ENCODE measurements at places on chromosomes 16 and 17.

- no peak for DNase-seq
Measured at GRCh38 chr16:4682616-4683254, 10.6 kb upstream of the NUDT16L1 start.

DNA sequence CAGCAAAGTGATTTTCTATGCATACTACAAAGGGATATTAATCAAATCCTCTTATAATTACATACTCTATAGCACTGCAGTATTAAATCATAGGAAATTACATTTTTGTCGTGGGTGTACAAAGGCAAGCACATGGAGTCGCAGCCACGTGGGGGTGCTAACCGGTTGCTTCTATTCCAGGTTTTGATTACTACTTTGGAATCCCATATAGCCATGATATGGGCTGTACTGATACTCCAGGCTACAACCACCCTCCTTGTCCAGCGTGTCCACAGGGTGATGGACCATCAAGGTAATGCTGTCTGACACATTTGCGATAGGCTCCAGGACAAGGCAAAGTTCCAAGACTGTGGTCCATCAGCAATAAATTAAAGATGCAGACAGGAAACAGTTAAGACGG, 60.1 kb downstream of the ARSG start:
- DNase-seq, result no peak

DNA sequence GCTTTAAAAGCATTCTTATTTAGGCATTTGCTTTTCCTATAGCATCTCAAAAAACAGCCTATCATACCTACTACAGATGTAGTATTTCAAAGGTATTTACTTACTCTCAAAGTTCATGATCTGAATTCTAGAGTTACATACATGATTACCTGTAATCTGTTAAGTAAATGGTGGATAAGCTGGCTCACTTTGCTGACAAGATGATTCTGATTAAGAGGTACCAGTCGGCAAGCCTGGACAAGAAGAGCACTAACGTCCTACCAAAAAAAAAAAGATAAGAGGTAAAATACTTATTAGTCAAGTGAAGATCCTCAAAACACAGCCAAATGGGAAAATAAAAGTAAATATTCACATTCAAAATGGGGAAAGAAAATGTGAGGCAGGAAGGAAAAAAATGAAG, 2.7 kb downstream of the HEATR6 start:
- no peak for DNase-seq

GRCh38 chr16:81521141-81521626, 76.6 kb downstream of the CMIP start:
- peak; percentile 90 for DNase-seq

GRCh38 chr17:80458016-80458415, 18.4 kb downstream of the NPTX1 start:
- DNase-seq, result no peak

DNA sequence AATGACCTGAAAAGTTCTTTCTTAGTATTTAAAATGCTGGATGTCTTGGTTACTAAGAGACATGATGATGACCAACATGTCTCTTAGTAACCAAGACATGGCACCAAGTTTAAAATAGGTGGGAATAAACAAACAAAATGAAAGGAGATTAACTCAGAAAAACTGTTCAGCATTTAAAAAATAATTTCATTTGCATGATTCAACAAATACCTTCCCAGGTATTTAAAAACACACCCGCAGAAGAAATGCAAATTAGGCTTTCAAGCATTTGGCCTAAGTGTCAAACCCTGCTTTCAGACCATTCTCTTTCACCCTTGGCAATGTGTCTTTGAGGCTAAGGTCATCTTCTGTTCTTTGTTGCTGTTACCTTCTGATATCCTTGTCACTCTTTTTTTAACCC, 91.4 kb upstream of the CORO6 start:
- DNase-seq, result no peak

- no peak for DNase-seq
Measured at GRCh38 chr16:73792199-73793020, 504.2 kb upstream of the PSMD7 start.

- no peak for DNase-seq
Measured at GRCh38 chr16:58498341-58499091, 1.4 kb upstream of the NDRG4 start.

DNA sequence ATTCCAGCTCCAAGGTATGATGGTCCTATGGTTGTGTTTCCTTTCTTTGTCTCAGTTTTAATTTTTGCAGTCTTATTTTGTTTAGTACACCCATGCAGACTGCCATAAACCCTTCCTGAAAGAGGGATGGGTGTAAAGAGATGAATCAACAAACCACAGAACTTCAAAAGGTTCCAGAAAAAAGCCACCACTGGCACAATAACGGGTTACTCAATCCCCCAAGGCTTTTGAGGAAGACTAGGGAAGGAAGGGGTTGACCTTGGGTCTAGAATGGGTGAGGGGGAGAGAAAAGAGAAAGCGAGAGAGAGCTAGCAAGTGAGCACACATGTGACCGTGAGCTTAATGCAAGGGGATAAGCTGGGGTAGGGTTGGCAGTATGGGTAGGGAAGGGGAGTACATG, 168.1 kb downstream of the XYLT1 start:
- DNase-seq, result no peak

GRCh38 chr17:16277163-16277562, 60.2 kb downstream of the PIGL start:
- DNase-seq, result no peak

DNA sequence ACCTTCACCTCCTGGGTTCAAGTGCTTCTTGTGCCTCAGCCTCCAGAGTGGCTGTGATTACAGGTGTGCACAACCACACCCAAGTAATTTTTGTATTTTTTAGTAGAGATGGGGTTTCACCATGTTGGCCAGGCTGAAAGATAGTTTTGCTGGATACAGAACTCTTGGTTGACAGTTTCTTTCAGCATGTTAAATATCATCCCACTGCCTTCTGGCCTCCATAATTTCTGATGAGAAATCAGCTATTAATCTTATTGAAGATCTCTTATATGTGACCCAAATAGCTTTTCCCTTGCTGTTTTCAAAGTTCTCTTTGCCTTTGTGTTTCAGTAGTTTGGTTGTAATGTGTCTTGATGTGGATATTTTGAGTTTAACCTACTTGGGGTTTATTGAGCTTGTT, 50.3 kb upstream of the BRD7 start:
- no peak for DNase-seq

- no peak for DNase-seq
Measured at GRCh38 chr17:64102627-64103390, 27.1 kb downstream of the ERN1 start.

GRCh38 chr16:57092786-57093411, 516 bp downstream of the CPNE2 start:
- peak; percentile 38 for DNase-seq

- no peak for DNase-seq
Measured at GRCh38 chr16:29881050-29881449, 18.0 kb upstream of the CDIPT start.

GRCh38 chr16:68309799-68310198, 947 bp downstream of the SLC7A6OS start:
- DNase-seq, result no peak

DNA sequence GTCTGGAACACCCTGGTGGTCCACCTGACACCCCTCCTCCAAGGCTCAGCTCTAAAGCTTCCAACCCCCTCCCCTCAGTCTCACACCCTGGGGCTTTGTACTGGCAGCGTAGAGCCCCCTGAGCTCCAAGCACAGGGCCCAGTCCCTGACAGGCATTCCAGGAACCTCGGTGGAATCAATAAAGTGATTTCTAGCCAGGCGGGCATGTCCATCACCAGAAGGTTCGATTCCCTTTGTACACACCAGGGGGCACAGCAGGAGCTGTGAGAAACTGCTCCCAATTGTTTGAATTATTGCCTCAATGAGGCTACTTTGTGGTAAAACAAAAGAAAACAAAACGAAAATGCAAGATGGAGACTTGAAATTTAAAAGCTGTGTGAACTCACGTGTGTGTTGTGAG, 51.8 kb downstream of the SMPD3 start:
- peak; percentile 52 for DNase-seq

DNA sequence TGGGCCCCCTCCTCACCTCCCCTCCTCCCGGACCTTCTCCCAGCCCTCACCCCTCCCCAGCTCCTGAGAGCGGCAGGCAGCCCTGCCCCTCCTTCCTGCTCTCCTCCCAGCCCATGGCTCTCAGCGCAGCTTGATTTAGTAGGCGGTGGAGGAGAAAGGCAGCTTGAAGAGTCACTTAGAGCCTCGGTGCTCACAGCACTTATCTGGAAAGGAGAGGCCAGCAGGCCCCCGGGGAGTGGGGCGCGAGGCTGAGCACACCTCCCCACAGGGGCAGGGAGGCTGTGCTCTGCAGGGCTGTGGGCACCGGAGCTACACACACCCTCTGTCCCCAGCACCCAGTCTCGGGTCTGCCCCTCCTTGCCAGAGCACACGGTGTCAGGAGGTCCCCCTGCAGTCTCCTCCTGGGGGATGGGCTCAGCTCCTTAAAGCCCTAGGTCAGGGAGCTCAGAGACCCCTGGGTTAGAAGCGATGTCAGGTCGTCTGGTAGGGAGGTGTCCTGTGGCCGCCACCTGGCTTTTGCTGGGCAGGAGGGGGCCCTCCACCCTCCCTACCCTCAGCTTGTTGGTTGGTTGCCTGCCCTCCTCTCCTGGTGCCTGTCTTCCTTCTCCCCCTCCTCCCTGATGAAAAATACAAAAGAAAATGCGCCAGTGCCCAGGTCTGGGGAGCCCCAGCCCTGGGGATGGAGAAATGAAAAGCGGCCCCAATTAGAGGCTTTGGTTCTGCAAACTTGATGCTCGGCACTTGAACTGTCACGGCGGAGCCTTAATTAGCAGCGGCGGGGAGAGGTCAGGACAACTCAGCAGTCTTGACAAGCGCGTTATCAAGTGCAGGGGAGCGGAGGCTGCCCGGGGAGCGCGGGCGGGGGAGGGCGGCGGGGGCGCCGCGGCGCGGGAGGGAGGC, 151.1 kb upstream of the GSE1 start:
- DNase-seq, result peak; percentile 17

DNA sequence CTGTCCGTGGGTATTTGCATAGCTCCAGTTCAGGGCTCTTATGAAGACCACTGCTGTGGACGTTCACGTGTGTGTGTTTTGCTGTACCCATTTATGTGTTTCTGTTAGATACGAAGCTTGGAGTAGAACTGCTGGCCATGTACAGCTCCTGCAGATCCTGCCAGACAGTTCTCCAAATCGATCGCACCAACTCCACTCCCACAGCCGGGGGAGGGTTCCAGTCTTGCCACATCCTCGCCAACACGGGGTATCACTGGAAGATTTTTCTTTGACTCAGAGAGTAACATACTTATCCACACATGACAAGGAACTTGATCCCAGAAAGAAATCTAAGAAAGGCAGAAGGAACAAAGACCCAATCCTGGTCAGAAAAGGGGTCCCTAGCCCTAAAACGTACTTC, 37.4 kb downstream of the TMEM186 start:
- no peak for DNase-seq

GRCh38 chr17:80028030-80028429, 7.6 kb downstream of the TBC1D16 start:
- DNase-seq, result no peak

- DNase-seq, result no peak
Measured at GRCh38 chr16:3007059-3007956, 5.4 kb upstream of the CLDN9 start.

DNA sequence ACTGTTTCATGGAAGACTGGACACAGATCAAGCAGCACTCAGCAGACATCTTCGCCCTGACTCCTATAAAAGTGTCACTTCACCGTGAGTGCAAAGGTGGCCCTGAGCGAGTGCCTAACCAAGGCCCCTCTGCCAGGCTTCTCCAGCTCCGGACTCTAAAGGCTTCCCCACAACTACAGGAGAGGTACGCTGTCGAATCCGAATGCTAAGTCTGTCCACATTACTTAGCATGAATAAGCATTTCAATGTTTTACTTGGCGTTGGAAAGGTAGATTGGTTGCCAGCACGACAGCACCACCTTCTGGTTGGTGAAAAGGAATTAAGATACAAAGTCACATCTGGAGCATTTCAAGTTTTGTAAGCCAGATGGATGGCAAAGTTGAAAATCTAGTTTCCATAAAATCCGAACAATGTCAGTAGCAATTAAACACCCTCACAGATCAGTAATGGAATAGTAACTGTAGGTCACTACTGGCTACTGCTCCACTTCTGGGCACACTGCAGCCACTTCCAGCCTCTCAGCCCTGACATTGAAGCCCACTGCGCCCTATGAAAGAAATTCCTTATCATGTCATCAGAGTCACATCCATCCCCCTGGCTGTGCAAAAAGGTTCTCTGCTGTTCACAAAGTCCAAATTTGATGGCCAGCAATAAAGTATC, 100.9 kb downstream of the PARN start:
- DNase-seq, result peak; percentile 35

- no peak for DNase-seq
Measured at GRCh38 chr17:3915581-3915994, 677 bp downstream of the P2RX1 start.

DNA sequence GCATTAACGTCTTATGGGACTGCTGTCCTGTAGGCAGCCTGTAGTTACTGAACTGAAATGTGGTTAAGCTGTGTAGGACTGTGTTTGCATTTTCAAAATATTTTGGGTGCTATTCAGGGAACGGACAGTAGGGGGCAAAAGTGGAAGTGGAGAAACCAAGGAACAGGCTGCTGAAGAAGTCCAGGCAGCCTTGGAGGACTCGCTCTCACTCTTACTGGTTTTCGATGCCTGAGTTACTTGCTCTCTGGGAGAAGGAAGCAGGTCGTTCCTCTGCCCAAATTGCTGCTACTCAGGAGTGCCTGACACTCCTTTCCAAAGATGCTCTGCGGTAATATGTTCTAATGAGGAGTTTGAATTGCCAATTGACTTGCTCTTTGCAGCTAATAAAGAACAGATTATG, 64.5 kb upstream of the RBFOX1 start:
- DNase-seq, result no peak

GRCh38 chr17:4789951-4790704, 1.4 kb downstream of the GLTPD2 start:
- DNase-seq, result peak; percentile 69

GRCh38 chr17:28405632-28406472, at the start of gene SLC46A1:
TSS of gene SLC46A1 (minus strand) at chr17:28406212. CDS start at chr17:28406114, 98 bp downstream.
- peak; percentile 34 for DNase-seq

DNA sequence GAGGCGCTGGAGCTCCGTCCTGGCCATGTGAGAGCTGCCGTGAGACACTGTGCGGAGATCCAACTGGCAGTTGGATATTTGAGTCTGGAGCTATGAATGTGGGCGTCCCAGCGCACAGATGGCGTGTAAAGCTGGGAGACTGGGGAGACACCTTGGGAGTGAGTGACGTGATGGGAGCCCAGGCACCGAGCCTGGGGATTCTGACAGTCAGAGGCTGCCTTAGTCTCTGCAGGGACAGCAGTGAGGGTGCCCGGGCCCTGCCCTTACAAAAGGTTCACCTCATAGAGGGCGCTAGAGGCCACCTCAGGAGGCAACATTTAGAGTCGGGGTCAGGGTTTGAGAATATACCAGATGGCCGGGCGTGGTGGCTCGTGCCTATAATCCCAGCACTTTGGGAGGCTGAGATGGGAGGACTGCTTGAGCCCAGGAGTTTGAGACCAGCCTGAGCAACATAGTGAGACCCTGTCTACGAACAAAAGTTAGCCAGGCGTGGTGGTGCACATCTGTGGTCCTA, 194.1 kb upstream of the GSE1 start:
- no peak for DNase-seq

- no peak for DNase-seq
Measured at GRCh38 chr16:82042846-82043245, 7.8 kb downstream of the HSD17B2 start.
